ENCODE measurements at places on chromosomes 5 and 9.
A peak's percentile ranks its signal among the peaks of the same experiment; 100 is the strongest.

DNA sequence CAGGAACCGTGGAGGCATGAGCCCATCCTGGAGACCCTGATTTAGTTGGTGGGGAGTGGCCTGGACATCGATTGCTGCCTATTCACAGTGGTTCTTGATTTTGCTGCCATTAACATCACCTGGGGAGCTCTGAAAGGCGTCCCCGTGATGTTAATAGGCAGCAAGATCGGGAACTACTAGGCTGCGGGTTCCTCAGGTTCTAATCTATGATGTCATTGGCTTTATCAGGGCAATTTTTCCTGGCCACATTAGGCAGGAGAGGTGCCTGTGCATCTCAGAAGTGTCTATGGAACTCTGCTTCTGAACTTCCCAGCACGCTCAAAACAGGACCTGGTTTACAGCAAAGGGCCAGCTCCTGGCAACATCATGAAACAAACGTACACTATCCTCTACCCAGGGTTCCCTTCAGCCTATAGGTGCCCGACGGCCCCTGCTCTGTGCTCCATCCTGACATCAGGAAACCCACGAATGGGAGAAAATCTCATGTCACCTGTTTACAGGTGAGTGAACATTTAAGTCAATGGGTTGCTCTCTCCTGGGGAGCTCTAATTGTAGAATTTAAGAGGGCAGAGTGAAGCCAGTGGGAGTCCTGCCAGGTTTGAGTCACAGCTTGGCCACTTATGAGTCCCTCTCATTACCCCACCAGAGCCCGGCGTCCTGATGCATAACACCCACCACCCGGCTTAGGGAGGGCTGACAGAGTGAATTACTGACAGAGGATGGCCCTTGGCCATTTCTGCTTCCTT lies 49.4 kb downstream of the ROPN1L start:
- DNase-seq, result peak; percentile 47

GRCh38 chr9:98993570-98993945 lies 49.9 kb downstream of the COL15A1 start:
- DNase-seq, result no peak

DNA sequence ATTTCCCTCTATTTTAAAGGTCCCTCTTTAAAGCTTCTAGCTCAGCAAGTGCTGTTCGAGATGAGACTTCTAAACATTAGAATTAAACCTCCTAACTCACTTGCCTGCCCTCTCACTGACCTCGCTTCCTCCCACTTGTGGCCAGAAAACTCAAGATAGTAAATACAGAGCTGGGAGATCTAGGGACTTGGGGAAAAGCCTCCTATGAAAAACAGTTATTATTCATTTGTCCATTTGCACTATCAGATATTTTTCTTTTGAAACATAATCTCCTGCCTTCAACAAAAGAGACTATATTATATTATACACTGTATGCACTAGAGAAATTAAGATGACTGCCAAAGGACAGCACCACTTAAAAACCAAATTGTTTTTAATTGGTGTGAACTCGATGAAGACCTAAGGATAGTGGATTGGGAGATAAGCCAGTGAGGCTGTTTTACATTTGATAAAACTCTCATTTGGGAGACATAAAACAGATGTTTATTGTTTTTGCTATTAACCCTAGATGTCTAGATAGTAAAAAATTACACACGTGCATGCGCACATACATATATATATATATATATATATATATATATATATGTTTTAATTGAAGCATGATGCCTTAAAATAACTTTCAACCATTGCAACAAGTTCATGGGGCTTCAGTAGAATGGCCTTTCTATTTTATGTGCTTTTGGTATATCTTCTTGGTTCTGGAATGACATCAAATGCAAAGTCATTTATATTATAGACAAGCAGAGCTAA lies 229.4 kb downstream of the ADAMTSL1 start:
- no peak for DNase-seq

- no peak for DNase-seq
These were observed 536 bp downstream of the SLC27A4 start for GRCh38 chr9:128340691-128341434.

DNA sequence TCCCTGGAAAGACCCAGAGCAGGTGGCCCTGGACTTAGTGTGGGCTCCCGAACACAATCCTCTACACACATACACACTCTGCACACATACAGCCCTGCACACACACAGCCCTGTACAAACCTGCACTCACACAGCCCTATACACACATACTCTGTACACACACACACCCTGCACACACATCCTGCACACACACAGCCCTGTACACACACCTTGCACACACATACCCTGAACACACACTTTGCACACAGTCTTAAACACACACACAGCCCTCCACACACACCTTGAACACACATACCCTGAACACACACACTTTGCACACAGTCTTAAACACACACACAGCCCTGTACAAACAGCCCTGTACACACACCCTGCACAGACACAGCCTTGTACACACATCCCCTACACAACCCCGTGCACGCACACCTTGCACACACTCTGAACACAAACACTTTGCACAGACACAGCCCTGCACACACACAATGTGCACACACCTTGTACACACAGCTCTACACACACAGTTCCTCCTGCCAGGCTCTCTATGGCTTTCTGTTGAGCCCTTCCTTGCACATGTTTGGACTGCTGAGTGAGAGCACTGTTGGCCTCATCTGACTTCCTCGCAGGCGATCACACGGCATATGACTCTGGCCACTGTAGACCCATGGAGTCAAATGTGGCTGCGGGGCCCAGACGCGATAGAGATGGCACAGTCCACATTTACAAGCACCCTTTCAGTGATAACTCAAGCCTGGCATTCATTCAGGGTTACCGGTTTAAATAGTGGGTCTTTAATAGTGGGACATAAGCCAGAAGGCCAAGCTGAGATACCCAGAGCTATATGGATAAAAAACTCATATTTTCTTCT lies 245.7 kb upstream of the IRX1 start:
- no peak for DNase-seq

DNA sequence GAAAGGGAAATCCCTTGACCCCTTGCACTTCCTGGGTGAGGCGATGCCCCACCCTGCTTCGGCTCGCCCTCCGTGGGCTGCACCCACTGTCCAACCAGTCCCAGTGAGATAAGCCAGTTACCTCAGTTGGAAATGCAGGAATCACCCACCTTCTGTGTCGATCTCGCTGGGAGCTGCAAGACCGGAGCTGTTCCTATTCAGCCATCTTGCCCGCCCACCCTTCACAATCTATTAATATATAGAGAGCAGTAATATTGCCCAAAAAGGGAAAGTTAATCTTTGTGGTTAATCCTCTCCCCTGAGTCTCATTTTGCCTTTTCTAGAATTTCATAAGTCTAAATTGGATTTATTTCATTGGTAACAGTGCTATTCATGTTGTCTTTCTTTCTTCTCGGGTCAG lies 16.4 kb downstream of the SRD5A1 start:
- DNase-seq, result no peak

- no peak for DNase-seq
These were observed 15.8 kb downstream of the SOHLH1 start for GRCh38 chr9:135683401-135684034.

DNA sequence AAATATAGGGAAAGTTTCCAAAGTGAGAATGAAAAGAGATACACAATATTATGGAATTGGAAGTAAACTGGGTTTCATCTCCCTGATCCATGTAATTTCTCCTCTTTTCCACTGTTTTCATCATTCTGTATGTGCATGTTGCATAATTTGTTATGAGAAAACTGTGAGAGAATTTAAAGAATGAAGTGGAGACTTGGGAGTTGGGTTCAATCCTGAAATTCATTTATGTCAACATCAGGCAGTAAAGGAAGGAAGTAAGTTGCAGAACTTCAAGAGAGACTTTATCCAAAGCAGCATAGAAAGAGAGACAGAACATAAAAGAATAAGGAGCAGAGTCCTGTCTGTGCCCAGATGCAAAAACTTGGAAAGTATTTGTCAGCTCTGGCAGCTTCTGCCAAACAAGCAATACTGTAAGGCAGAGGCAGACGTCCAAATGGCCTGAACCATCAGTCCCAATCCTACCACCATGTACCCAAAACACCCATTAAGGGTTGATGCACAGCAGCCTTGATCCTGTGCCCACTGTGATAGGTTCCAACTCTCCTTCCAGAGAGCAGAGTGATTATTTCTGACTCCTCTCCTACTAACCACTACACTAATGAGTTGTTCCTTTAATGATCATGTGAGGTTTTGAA lies 425.3 kb upstream of the CDH6 start:
- DNase-seq, result peak; percentile 71

DNA sequence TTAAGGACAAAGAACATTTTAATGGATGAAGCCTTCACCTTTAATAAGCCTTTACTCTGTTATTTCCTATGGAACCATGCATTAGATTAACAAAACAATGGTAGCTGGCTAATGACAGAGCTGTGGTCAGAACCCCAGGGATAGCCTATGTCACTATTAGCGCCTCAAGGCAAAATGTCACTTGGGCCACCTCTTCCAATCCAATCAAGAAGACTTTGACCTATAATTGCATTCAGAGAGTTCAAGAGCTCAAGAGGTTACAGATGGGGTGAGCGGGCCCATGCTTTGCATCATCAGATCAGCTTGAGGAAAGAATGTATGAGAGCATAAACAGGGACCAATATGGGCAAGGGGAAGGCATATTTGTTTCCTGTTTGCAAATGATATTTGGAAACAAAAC lies 425.1 kb downstream of the ARHGEF28 start:
- no peak for DNase-seq

DNA sequence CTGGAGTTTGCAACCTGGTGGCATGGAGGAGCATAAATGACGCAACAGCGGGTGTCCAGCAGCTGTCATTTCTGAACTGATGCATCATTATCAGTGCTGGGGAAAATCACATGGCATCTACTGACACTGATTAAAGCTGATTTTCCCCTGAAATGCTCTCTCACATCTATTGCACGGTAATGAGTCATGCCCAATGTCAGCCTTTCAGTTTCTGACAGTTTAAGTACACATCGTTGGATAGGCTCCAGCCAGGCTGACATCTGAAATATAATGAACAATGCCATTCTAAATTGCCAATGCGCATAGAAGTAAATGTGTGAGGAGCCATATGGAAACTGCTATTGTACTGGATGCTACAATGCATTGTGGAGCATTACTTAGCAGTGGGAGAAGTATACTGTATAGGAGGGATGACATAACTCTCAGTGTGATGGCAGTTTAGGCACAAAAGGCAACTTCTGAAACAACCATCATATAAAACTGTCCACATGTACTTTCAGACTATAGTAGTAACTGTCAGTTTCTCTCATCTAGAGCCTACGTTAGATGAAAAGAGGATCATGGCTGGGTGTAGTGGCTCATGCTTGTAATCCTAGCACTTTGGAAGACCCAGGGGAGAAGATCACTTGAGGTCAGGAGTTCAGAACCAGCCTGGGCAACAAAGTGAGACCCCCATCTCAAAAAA lies 389.3 kb upstream of the DMAC1 start:
- DNase-seq, result no peak

DNA sequence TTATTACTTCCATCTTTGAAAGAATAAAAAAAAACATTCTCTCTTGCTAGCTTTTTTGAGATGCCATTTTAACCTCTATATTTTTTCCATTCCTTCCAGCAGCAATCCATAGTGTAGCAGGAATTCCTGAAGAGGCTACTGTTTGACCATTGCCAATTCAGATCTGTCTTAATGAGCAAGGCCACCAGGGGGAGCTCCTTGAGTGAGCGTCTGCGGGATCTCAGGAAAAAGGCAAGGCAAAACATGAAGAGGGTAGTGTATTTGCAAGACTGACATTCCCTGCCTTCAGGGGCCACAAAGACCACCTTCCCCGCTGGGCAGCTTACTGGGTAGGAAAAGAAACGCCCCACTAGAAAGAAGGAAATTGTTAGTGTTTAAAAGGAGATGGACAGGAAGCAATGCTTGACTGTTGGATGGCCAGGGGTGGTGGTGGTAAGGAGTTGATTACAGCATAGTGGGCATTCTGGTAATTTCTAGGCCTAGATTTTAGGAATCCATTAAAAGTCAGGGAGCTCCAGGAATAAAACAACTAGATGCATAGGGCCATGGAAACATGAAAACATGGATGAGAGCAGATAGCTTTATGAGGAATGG lies 206.6 kb upstream of the HAPLN1 start:
- DNase-seq, result peak; percentile 52

DNA sequence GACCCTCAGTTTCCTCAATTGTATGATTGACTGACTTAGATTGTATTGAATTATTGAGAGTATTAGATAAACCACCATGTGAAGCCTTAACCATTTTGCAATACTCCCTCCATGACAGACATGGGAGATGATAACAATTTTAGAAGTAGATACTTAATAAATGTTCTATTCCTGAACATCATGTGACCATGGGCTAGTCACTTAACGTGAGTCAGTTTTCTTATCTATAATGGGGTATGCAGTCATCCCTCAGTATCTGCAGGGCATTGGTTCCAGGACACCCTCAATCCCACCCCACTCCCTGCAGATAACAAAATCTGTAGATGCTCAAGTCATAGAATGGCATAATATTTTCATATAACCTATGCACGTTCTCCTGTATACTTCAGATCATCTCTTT lies 31.0 kb downstream of the SNX18 start:
- DNase-seq, result no peak

DNA sequence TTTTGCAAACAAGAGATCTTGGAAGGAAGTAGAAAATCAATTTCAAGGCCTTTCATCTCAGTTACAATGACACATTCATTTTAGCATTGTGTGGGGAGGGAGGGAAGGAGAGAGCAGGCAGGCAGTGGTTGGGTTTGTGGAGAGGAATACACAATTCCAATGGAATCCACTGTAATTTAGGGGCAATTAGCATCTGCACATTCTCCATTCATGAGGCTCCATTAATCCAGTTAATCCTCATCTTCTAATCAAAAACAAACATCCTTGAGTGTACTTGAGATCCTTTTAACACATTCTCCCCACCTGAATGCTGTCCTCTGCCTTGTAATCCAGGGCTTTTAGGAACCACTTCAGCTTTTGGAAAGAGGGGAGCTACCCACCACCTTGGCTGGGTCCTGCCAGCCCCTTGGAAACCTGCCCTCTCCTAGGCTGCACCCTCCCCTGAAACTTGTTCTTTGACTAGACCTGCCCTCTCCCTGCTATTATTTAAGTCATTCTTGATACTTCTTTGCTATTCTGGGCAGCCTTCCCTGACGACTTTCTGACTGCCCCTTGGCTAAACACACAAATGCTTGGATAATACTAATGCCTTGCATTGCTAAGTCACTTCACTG lies 271.2 kb downstream of the SLIT3 start:
- DNase-seq, result peak; percentile 44

- DNase-seq, result no peak
These were observed 176.3 kb upstream of the PPP1R26 start for GRCh38 chr9:135303280-135303647.

- no peak for DNase-seq
These were observed 22.2 kb downstream of the FBXL7 start for GRCh38 chr5:15522187-15522520.

GRCh38 chr5:133847301-133847700 lies 121.1 kb downstream of the C5orf15 start:
- DNase-seq, result no peak
